ENCODE measurements at places on chromosomes 1 and 21.

DNA sequence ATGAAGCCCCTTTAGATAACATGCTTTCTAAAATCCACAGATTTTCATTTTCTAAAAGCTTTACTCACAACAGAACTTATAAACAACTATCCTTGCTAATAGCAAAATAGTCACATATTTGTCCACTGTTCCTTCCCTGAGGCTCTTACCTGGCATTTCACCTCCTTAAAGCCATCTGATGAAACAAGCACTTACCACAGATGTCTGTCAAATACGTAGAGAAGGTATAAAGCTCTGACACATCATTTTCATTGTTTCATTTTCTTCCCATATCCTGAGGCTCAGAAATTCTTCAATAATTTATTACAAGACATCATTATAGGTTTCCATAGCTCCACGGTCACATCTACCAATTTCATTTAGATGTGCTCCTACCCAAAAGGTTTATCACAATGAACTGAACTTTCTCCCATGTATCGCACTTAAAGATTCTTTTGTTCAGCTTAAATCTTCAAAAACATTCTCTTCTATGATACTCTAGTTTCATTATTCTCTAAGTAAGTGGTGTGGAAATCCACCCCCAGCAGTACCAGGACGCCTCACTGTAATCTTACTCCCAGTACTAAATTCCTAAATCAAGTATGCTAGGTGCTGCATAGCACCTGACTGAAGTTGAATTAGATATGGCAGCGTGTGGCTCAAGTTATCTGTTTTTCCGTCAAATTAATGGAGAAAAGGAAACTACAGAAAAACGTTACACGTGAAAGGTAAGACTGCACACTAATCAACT lies 569.6 kb downstream of the SMYD3 start:
- no peak for DNase-seq

DNA sequence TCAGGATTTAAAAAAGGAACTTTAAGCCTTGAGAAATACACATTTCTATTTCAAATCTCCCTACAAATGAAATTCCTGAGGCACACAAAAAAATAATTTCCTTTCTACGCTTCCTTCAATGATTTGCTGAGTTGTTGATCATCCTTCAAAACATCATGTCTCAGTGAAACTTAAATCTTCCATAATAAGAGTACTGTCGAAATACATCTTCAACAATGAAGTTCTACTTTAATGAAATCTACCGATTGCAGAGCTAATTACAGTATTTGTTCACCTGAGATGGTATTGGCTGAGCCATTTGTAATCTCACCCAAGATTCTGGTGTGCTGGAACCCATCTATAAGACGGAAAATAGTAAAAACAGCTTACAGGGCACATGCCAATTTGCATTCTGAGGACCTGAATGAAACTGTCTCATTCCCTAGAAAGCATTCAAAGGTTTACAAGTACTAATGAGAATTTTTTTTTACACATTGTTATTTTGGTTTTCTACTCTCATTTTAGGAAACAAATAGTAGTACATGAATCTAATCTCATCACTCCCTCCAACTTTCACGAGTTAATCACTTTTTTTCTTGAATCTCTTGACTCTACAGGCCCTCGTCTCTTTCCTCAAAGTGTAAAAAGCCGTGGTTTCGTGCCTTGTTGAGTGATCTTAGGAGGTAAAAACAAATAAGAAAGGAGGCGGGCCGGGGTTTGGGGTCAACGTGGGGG lies 1.1 kb downstream of the CHML start:
- no peak for DNase-seq

DNA sequence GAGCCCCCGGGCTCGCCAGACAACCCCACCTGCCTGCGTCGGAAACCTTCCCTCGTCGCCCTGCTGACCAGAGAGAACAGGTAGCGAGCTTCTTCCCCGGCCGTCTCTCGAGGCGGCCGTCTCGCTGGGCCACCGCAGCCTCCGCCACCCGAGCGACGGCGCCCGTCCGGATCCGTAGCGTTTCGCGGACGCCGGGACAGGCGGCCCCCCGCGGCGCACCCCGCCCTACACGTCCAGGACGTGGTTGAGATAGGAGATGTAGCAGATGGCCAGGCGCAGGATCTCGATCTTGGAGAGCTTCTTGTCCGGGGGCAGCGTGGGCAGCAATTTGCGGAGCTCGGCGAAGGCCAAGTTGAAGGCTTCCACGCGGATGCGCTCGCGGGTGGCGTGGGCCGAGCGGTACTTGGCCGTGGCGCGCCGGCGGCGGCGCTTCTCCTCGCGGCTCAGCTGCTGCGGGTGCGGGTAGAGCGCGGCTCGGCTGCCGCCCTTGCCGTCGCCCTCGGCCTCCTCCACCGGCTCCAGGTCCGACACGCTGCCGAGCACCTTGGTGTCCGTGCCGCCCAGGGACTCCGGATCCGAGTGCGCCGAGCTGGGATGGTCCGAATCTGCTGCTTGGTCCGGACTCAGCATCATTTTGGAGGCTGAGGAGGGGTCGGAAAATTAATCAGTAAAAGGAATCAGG lies 3.0 kb downstream of the NHLH2 start:
- DNase-seq, result peak; percentile 22

DNA sequence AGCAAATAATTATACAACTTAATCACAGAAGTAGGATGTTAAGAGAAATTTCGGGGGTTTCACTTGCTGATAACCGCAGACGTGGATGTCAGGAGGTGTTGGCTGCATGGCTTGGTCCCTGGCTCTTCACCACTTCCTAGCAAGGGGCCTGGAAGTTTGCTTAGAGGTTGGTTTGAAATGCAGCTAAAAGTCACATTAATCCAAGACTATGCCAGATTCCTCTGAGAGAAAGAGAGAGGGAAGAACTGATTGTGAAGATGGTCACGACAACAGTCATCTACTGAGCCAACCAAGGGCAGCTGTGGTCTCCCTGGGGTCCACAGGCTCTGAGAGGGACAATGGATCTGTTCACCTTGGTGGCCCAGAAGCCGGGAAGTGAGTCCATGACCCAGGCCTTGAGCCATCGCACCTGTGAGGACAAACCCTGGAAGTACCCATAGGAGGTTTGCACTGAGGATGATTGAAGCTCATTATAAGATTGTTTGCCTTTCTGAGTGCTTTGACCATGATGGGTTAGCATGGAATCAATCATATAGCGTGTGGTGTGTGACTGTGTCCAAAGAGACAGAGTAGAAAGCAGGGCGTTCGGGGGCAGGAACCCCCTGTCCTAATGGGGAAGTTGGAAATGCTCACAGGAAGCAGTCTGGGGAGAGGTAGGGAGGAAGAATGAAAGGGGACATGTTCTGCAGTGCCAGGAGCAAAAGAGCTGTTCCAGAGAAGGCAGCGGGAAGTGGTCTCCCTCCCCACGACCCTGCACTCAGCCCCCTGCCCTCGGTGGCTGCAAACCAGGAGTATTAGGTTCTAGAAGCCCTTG lies 47.1 kb downstream of the UMODL1 start:
- no peak for DNase-seq

DNA sequence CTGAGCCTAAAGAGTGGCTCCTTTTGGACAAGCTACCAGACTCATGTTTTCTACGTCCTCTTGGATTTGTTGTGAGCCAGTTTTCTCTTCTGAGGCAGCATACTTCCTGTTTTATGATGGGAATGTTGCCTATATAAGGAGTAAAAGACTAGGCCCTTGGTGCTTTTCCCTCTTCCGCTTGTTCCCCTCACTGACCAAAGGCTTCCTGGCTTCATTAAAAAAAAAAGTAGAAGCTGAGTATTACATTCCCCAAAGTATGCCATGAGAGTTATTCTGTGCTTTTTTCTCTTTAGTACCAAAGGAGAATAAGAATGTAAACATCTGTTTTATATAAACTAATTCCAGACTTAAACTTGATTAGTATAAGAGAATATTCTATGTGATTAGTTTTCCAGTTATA lies 6.5 kb upstream of the HMCN1 start:
- no peak for DNase-seq

GRCh38 chr1:206498685-206499084 lies 8.6 kb upstream of the RASSF5 start:
- no peak for DNase-seq

DNA sequence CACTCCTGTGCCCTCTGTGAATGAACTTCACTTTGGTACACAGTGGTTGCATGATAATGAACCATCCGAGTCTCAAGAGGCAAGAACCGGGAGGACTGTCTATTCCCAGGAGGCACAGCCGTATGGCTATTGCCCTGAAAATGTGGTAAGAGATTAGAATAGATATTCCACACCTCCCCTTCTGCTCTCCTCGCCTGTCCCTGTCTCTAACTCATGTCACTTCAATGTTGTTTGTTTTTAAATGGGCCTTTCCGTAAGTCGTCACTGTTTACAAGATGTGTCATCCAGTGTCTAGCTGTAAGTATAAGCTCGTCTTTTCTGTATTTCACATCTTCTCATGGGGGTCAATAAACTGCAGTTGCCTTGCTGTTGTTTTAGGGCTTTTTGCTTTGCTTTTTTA lies 122.2 kb downstream of the PATJ start:
- no peak for DNase-seq

GRCh38 chr1:66758241-66758755 lies 6.0 kb downstream of the DYNLT5 start:
- no peak for DNase-seq

- no peak for DNase-seq
Observed at GRCh38 chr1:92728697-92729096, 56.2 kb downstream of the EVI5 start.

DNA sequence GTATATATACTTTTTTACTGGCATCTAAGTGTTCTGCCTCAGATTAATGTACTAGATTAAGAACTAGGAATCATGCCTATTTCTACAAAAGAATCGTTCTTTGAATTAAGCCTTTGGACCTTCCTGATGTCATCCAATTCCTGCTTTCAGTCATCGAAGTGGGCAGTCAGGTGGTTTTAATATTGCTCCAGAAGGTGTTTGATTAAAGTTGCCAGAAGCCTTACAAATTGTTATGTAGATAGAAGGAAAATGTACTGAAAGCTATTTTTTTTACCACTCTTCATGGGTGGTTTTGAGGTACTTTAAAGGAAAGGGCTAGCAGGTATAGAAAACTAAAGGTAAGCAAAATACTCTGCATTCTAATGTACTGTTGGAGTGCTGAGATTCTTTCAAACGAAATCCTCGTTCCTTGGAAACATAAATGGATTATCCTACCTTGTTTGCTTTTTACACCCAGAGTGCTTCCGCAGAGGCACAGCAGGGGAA lies 716 bp downstream of the CTBS start:
- no peak for DNase-seq

DNA sequence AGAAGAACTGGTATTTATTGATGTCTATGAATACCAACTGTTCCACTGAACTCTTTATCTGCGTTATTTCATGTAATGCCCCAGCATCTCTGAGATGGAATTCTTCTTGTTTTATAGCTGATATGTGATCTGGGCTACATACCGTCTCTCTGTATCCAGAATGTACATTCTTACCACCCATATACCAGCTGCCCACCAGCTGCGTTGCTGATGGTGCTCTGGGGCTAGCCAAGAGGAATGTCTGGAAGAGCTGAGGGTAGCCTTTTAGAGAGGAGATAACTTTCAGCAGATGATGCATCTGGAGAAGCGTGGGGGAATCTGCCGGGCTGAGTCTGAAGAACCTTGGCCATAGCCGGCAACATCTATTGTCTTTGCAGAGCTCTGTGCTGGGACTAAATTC lies 137.5 kb downstream of the RYR2 start:
- no peak for DNase-seq

DNA sequence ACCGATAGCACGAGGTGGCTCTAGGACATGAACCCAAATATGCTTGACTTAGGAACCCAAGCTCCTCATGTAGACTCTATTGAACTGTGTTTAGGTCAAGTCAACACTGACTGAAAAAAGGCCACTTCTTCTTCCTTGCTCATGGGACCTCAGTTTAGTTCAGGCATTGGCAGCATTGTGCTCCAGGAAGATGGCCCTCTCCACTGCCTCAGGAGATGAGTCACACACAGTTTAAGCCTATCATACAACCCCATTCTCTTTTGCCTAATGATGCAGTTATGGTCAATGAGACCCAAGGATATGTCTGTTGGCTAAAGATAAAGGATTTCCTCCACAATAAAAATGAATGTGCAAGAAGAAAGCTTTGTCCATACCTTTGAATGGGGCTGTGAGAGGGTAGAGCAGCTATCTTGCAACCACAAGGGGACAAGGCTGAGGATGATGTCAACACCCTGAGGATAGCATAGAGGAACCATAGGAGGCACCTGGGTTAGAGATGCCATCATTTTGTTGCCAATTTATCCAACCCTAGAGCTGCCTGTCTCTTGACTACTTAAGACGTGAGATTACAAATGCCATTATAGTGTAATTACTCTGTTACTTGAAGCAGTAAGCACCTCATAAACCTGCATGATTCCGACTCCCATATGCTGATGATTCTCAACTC lies 3.0 kb upstream of the TRIM63 start:
- DNase-seq, result no peak
